ENCODE measurements at places on chromosomes 12 and 14.

GRCh38 chr12:96219700-96220206 is 25.6 kb downstream of the ELK3 start:
- DNase-seq: no peak

GRCh38 chr12:44812062-44812461 is 64.1 kb downstream of the NELL2 start:
- DNase-seq: no peak

DNA sequence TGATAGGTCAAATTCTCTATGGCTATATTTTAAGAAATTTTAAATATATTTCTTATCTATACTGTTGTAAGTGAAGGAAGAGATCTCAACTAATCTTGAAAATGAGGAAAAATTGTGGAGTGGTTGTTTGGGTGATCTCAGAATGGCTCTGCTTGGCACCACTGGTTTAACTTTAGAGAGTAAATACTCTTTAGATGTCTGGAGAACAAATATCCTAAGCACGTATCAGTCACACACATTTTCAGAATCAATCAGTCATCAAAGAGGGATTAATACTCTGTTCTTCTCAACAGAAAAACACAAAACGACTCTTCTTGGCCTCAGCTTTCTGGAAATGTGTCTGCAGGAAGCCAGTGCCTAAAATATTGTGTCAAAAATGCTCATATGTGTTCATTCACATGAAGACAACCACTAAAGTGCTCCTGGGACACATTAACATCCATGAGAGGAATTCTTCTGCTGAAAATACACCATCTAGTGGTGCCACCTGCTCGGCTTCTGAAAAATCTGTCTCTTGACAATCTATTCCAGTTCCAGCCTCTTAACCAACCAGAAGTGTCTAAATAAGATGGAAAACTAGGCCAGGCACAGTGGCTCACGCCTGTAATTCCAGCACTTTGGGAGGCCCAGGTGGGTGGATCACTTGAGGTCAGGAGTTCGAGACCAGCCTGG is 81.1 kb upstream of the CCDC198 start:
- DNase-seq: no peak

GRCh38 chr14:20482382-20482781 is 13.2 kb downstream of the PNP start:
- DNase-seq: no peak

DNA sequence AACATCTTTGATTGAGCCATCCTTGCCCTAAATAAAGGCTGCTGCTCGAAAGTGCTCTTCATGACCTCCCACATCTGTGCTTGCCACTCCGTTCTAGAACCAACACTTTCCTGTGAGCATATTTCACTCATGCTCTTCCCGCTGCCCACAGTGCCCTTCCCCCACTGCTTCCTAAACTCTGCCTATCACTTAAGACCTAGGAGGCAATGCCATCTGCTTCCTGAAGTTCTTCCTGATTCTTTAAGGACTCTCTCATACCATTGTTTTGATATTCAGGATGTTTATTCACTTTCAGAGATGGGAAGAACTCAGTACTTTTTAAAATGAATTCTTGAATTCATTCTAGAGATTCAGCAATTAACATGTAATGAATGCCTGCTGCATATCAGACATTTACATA is 49.9 kb downstream of the ZFYVE21 start:
- DNase-seq: no peak

DNA sequence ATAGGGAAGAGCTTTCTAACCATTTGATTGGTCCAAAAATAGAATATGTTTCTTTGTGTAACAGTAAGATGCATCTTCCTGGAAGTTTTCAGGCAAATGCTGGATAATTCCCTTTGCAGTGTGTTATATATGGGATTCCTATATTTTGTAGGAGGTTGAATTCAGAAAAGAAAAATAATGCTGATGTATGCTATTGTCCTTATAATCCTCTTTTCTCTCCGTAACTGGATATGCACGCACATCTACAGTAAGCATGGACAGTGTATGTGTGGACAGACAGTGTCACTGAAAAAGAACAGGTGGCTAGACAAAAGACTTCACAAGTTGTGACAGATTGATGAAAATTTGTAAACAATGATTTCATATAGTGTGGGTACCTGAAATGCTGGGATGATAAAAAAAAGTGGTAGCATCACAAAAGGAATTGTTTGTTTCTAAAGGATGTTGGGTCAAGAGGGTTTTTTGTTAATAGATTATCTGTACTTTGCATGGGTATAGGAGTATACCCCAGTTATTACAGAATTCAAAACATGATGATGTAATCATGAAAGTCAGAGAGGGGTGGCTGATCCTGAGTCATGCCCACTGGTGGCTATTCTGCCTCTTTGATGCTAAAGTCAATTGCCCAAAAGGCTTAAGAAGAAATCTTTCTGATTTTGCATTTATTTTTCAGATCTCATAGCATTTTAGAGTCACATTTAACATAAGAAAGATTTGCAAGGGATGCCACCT is 160.7 kb upstream of the TMTC1 start:
- DNase-seq: no peak

GRCh38 chr14:55781046-55781445 is 201.0 kb downstream of the KTN1 start:
- no peak for DNase-seq

DNA sequence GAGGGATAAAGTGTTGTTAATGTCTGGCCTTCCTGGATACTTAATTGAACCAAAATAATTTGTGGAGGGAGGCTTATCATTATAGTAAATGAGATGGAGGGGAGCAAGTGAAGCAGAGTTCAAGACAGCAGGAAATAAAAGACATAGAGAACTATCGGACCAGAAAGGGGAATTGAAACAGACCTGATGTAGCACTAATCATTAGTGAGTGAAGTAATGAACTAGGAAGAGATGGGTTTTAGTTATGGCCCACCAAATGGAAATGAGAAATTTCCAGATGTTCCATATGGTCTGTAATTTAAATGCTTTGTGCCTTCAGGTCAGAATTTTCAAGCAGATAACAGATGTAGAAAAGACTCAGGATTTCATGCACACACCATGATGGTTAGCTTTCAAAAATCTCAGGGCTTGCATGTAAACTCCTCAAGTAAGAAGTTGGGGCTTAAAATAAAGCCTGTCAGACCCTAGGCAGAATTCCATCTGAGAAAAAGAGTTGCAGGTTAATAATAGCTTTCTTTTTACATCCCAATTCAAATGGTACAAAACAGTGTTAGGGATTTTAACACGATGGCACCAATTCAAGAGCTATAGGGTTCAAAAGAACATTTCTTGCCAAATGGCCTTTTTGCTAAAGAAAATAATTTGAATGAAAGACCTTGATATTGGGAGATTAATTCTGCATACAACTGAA is 355.8 kb downstream of the FSCB start:
- DNase-seq: no peak

DNA sequence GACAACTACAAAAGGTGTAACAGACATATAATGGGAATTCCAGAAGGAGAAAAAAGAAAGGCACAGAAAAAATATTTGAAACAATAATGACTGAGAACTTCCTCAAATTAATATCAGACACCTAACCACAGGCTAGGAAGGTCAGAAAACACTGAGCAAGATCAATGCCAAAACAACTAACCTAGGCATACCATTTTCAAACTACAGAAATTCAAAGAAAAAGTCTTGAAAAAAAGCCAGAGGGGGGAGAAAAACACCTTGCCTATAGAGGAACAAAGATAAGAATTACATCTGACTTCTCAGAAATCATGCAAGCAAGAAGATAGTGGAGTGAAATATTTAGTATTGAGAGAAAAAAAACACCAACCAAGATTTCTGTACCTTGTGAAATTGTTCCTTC is 77.8 kb downstream of the RIN3 start:
- DNase-seq: no peak

DNA sequence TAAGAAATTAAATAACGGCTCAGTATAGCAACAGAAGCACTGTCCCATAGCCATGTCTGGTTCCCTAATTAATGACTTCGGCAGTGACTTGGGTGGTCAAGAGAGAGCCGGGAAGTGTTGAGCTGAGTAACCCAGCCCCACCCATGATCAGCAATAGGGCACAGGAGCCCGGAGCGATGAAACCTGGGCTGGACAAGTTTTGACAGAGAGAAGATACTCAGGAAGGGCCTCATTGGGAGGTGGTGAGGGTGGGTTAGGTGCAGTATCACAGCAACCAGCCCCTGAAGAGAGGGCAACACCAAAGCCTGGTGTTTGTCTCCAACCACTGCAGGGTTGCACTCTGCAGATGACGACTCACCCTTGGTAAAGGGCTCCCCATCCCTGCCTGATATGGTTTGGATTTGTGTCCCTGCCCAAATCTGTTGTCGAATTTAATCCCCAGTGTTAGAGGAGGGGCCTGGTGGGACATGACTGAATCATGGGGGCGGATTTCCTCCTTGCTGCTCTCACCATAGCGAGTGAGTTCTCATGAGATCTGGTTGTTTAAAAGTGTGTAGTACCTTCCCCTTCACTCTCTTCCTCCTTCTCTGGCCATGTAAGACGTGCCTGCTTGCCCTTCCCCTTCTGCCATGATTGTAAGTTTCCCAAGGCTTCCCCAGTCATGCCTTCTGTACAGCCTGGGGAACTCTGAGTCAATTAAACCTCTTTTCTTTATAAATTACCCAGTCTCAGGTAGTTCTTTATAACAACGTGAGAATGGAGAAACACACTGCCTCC is 124.9 kb upstream of the MED13L start:
- DNase-seq: no peak

- no peak for DNase-seq
These were observed 36.8 kb downstream of the CCDC88C start for GRCh38 chr14:91380610-91381371.

- no peak for DNase-seq
These were observed 3.8 kb downstream of the DHRS2 start for GRCh38 chr14:23639891-23640523.

GRCh38 chr12:101002696-101003419 is 207.2 kb downstream of the SLC5A8 start:
- DNase-seq: no peak

DNA sequence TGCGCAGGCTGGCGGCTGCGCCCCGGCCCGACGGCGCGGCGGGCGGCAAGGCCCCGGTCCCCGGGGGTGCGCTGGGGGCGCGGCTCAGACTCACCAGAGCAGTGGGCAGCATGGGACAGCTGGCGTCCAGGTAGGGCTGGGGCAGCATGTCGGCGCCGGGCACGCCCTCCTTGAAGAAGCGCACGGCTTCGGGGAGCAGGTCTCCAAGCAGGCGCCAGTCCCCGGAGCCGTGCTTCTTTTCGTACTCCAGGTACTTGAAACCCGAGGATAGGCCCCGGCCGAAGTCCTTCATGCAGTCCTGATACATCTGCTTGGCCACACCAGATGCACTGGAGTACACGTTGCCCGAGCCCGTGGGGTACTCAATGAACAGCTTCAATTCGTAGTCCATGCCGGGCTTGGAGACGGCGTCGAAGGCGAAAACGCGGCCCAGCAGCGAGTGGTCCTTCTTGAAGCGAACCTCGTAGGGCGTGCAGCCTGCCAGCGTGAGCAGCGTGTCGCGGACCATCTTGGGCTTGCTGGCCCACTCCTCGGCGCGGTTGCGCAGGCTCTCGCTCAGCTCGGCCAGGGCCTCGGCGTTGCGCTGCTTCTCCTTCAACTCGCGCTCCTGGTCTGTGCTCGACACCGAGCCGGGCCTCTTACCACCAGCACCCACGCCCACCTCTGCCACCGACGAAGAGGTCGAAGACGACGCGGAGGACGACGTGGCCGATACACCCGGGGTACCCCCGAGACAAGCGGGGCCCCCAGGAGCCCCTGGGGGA is 2.2 kb downstream of the IRF2BPL start:
- no peak for DNase-seq

DNA sequence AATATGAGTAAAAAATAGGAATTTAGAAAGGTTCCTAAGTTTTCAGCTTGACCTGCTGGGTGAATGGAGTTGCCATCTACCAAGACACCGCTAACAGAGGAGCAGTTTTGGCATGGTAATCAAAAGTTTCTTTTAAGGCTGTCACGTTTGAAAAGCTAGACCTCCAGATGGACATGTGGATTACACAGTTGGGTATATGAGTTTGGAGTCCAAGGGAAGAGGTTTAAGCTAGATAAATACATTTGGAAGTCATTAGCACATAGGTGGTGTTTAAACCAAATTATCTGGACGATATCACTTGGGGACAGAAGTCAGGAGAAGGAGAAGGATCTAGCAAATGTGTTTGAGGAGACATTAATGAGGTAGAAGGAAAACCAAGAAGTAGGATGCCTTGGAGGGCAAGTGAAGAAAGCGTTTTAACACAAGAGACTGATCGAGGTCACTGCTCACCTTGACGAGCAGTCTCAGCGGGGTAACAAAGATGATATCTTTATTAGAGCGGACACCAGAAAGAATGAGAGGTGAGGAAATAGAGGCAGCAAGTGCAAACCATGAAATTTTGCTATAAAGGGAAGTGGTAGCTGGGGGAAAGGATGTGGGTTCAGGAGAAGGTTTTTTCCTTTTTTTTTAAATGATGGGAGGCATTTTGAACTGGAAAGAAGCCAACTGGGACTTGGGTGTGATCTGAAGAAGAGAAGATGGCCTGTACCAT is 17.6 kb downstream of the PNP start:
- DNase-seq: no peak

DNA sequence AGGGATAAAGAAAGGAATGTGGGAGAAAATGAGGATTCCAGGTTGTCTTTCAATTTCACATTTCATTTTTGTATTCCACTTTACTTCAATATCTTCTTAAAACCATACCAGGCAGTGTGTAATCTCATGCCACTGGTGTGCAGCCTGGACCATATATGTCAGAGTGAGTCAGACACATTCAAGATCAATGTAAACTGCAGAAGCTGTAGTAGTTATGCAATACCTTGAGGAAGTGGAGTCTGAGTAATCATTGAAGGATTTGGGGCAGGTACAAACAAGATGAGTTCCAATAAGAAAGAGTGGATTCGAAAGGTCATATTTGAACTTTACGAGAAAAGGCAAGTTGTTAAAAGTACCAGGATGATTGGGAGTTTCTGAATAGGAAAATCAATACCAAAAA is 14.1 kb downstream of the PLCZ1 start:
- no peak for DNase-seq

DNA sequence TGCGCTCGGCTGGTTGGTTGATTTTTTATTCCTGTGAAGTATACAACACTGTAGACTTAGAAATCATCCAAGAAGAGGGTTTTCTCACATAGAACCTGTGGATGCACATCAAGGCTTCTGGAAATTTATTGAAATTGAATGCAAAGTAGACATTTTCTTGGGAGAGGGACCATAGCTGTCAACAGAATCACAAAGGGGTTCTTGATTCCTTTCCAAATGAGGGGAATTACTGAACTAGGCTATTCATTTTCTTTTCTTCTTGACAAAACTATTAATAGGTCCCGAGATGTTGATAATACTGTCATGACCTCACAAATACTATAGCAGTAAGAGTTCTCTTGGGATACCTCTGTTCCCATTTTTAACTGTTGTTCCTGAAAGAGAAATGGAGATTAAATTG is 73.9 kb downstream of the AKAP6 start:
- no peak for DNase-seq

- no peak for DNase-seq
These were observed 258.6 kb downstream of the IPO8 start for GRCh38 chr12:30437044-30437443.

Measured in stimulated activated CD8-positive, alpha-beta memory T cell treated with anti-CD3 and anti-CD28 coated beads, Interleukin-12 subunit alpha, Interleukin-12 subunit beta, amount 100 ng/mL, for 4 hours (primary cell).